ENCODE measurements at places on chromosomes 11 and 22.

GRCh38 chr11:48170241-48171233, 46.1 kb upstream of the OR4B1 start:
- DNase-seq: no peak

DNA sequence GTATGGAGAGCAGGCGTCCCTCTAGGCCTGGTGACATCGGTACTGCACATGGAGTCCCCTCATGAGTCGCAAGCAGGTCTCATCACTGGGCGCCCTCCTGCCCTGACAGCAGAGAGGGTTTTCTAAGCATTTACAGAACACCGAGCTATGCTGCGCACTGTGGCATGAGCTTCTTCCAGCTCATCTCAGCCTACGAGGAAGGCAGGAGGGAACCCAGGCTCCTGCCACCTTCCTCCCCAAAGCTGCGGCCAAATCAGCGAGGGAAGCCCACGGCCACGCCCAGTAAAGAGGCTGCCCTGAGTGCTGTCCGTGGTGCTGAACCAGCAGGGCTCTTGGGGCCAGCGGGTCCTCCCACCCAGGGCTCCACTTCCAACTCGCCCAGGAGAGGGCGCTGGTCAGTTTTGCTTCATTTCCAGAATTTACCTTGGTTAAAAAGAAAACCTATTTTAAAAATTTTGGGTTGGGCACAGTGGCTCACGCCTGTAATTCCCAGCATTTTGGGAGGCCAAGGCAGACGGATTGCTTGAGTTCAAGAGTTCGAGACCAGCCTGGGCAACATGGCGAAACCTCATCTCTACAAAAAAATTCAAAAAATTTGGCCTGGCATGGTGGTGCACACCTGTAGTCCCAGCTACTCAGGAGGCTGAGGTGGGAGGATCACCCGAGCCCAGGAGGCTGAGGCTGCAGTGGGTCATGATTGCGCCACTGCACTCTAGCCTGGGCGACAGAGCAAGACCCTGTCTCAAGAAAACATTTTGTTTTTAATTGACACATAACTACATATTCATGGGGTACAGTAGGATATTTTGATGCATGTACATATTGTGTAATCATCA, 34.2 kb downstream of the PHF21B start:
- DNase-seq: peak; percentile 89

- DNase-seq: peak; percentile 22
Measured at GRCh38 chr11:71425860-71426259, 22.3 kb downstream of the DHCR7 start.

GRCh38 chr22:33409079-33409478, 350.9 kb upstream of the SYN3 start:
- no peak for DNase-seq

DNA sequence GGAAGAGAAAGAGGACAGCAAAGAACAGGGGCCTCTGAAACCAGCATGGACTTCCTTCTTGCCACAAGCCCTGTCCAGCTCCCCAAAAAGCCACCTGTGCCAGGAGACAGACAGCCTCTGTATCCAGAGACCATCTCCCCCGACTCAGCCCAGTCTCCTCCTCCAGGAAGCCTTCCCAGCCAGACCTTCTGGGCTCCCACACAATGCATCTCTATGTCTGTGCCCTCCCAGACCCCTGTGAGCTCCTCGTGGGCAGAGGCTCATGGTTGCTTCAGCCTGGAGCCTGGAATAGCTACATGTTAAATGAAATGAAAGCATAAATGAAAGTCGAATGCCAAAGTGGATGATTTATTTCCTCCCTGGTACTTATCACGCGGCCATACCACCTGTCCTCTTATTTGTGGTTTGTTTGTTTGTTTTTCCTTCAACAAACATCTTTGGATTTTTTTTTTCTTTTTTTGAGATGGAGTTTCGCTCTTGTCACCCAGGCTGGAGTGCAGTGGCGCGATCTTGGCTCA, 7.3 kb upstream of the ARAP1 start:
- no peak for DNase-seq
